ENCODE measurements at places on chromosomes 16 and 17.

- no peak for DNase-seq
Observed at GRCh38 chr17:3026125-3026855, 37.1 kb downstream of the OR1D5 start.

GRCh38 chr16:82582975-82583374 is 43.8 kb upstream of the CDH13 start:
- no peak for DNase-seq

GRCh38 chr17:16100737-16101400 is 101.2 kb downstream of the TTC19 start:
- DNase-seq, result no peak

DNA sequence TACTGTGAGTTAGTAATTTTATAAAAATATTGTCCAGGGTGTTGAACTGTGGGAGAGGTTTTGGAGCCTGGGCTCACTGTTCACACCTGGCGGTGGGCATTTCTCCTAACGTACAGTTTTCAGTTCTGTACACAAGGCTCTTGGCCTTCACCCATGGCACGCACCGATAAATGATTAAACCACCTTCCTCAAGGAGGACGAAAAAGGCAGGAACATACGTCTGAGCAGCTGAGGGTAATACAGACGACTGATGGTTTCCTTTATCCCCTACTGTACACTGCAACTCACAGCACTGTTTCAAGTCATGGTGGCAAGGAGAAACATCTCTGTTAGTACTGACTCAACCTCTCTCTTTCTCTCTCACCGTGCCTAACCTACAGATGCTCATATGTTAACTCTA is 1.4 kb upstream of the ST6GALNAC1 start:
- DNase-seq, result no peak

DNA sequence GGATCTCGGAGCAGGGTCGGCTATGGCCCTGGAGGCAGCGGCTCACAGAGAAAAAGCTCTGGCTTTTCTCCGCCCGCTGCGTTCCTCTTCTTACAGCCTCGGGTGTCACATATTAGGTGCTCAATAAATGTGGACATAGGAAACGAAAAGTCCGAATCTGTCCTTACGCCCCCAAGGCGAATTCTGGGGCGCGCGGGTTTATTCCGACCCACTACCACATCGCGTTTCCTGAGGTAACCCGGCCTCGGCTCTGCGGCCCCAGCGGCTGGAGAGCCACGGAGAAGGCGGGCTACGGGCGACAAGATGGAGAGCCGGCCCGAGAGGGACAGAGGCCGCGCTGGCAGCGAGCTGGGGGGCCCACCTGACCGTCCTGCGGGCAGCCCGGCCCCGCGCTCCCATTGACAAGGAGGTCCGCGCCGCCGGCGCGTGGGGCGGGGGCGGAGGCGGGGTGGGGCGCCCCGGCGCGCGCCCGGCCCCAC is 573 bp upstream of the GNAO1 start:
- DNase-seq, result no peak

DNA sequence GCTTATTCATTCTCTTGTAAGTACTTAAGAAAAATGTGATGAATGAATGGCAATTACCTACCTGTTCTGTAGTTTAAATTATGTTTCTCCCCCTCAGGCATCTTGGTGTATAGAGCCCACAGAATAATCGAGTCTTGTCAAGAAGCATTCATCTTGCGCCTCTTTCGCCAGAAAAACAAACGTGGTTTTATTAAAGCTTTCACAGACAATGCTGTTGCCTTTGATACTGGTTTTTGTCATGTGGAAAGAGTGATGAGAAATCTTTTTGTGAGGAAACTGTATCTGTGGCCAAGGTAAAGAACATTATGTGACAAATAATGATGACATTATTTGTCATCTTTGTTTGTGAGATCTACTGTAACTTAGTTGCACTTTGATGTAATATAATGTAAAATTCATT is 6.5 kb downstream of the ERCC4 start:
- DNase-seq, result no peak

DNA sequence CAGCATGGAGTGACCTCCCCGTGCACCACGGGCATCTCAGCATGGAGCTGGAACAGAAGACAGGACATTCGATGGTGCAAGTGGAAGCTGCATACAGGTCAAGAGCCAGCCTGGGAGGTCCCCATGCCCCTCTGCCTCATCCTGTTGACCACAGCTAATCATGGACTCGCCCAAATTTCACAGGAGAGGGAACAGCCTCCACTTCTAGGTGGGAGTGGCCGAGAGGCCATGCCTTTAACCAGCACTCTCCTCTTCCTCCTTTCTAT is 3.8 kb upstream of the SLC47A2 start:
- peak; percentile 46 for DNase-seq

GRCh38 chr17:8386841-8387240 is 3.8 kb upstream of the RPL26 start:
- no peak for DNase-seq

DNA sequence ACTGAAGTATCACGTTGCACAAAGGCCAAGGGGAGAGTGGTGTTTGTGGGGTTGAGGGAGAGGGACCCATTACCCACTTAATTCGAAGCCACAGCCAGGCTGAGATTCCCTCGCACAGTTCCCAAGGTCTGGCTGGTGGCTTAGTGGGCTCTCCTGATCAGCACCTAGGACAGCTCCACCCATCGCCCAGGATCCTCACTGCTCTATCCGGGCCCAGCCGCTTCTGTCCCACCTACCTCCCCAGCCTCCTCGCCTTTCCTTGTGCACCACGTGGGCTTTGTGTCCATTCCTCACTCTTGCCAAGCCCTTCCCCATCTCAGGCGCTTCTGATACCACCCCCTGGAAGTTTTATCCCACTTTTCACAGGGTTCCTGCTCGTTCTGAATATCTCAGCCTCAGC is 163.5 kb downstream of the CCT6B start:
- peak; percentile 3 for DNase-seq

GRCh38 chr17:30104575-30105339 is 11.9 kb upstream of the NSRP1 start:
- peak; percentile 97 for DNase-seq

- DNase-seq, result peak; percentile 29
Observed at GRCh38 chr17:57154921-57155320, 69.9 kb downstream of the AKAP1 start.

GRCh38 chr17:78560731-78561130 is 16.5 kb downstream of the DNAH17 start:
- DNase-seq, result no peak

DNA sequence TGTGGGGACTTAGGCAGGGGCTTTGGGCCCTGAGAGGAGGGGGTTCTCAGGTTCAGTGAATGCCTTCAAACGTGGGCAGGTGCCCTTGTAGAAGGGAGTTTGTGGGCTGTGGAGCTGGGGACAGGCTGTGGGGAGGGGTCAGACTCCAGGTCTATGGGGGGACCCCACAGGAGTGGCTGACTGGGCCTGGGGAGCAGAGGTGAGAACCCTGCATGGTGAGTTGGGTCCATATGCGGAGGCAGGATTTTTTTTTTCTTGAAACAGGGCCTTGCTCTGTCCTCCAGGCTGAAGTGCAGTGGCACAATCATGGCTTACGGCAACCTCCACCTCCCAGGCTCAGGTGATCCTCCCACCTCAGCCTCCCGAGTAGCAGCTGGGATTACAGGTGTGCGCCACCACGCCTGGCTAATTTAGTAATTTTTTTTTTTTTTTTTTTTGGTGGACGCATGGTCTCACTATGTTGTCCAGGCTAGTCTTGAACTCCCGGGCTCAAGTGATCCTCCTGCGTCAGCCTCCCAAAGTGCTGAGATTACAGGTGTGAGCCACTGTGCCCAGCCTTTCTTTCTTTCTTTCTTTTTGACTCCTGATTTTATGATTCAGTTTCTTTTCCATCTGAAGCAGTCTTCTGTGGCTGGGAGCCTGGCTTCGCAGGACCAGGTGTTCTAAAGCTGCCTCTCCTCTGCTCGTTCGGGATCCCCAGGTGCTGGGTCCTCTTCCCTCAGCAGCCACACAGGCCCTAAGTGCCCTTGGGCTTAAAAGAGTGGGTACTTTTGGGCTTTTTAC is 19.0 kb upstream of the ADCY7 start:
- DNase-seq, result no peak

GRCh38 chr17:76384987-76385891 is 830 bp downstream of the SPHK1 start:
- DNase-seq, result peak; percentile 94

- DNase-seq, result no peak
Observed at GRCh38 chr17:7835814-7836595, 2.0 kb downstream of the KDM6B start.

DNA sequence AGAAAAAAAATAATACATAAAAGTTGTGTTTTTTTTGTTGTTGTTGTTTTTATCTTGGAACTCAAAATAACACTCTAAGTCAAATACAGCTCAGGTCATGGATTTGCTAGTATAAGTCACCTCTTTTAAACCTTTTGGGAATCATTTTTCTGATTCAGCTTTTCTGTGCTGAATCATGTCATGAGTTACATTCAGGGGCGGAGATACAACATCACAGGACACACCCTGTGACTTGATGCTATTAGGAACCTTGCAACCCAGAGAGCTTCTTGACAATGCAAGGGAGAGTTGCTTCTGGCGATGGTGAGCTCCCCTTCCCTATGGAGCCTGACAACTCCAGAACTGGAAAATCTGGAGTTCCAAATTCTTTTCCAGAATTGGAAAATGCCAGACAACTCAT is 358.3 kb upstream of the C16orf82 start:
- no peak for DNase-seq
